ENCODE measurements at places on chromosomes 2 and 18.

GRCh38 chr2:195495351-195495750 is 161.7 kb upstream of the SLC39A10 start:
- DNase-seq: no peak

DNA sequence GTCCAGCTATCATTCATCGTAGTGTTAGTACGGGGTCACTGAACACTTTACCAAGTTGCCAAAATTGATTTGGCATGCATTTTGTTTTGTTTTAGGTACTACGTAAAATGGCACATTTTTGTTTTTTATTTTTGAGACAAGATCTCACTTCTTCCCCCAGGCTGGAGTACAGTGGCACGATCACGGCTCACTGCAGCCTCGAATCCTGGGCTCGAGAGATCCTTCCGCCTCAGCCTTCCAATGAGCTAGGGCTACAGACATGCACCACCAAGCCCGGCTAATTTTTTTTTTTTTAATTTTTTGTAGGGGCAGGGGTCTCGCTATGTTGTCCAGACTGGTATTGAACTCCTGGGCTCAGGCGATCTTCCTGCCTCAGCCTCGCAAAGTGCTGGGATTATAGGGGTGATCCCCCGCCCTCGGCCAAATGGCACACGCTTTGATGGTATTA is 786 bp downstream of the TAF1B start:
- no peak for DNase-seq

DNA sequence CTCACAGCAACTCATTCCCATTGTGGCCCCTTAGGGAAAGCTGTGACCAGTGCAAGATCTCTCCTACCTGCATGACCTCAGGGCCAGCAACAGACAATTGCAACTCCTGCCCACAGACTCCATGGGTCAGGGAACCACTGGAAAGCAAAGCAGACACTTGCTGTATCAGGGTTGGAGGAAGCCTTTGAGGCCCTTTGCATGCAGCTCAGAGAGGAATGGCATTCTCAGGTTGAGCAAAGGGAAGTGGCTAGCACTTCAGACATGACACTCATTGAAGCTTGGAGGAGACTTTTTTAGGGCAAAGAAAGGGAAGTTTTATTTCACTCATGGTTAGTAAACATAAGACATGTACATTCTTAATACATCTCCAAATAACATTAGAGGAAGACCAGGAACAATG is 22.1 kb downstream of the IL1F10 start:
- peak; percentile 66 for DNase-seq

DNA sequence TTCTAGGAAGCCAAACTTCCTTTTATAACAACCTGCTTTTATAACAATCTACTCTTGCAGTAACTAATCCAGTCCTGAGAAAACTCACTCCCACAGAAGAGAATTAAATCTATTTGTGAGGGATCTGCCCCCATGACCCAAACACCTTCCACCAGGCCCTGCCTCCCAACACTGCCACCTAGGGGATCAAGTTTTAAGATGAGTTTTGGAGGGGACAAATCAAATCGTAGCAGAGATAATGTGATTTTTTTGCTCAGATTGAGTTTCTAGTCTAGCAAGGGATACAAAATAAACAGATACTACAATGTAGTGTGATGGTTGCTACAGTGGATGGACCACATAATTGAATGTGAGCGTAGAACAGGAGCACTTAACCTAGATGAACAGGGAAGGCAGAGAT is 52.2 kb downstream of the NCOA1 start:
- DNase-seq: no peak

- no peak for DNase-seq
These were observed 180.2 kb upstream of the DOK6 start for GRCh38 chr18:69220529-69220928.

DNA sequence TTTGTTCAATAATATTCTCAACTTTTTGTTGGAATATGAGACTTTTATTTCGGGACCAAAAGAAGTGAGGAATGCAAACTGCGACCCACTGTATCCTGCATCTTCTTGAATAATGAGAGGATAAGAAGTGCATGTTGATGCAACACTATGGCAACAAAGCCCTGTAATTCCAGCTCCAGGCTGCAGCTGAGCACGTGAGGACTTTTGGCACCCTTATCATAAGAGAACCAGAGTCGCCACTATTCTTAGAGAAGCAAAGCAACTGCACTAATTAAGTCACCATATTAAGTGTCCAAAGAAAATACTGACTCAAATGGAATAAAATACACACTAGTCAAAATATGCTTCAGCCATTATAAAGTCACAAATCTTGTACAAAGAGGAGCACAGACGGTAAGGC is 65.8 kb downstream of the FAM210A start:
- no peak for DNase-seq

GRCh38 chr18:35386600-35387100 is 9.5 kb upstream of the ZNF396 start:
- DNase-seq: peak; percentile 50

GRCh38 chr2:164597983-164598382 is 23.3 kb downstream of the GRB14 start:
- no peak for DNase-seq

GRCh38 chr18:11514267-11514666 is 95.1 kb upstream of the SLC35G4 start:
- no peak for DNase-seq

GRCh38 chr2:12555012-12555645 is 161.6 kb upstream of the TRIB2 start:
- DNase-seq: no peak

GRCh38 chr2:230944123-230944653 is 19.1 kb upstream of the GPR55 start:
- no peak for DNase-seq

- no peak for DNase-seq
These were observed 504.9 kb downstream of the ZEB2 start for GRCh38 chr2:144015036-144015435.

- no peak for DNase-seq
These were observed 7.5 kb upstream of the KDSR start for GRCh38 chr18:63374540-63374939.

GRCh38 chr2:10197697-10198076 is 75.1 kb downstream of the RRM2 start:
- DNase-seq: no peak

DNA sequence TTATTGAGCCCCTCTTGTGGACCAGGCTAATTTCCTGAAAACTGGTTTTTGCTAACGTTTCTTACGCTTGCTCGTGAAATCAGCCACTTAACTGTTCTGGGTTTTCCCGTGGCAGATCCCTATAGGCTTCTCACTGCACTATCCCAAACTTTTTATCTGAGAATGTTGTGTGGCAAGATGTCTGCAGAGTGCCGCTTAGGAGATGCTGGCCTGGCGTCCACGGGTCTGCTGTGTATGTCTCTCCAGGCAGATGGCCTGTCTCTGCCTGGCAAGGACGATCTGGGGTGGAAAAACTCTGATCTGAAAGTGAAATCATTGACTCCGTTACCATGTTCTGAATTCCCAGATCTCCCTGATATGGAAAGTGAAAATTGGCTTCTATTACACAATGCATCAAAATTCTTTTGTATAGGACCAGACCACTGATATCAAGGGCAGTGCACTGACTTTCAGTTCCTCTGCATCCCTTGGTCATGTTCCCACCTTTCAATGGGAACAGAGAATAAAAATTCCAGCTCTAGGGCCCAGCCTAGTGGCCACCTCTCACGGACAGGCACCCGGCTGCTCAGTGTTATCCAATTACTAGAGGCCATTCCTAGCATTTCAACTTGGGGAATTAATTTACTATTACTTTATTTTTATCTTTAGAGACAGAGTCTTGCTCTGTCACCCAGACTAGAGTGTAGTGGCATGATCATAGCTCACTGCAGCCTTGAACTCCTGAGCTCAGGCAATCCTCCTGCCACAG is 154.6 kb downstream of the ACOXL start:
- no peak for DNase-seq

- no peak for DNase-seq
These were observed 96.7 kb downstream of the RHOB start for GRCh38 chr2:20543469-20544152.

GRCh38 chr2:186690786-186691185 is 3.1 kb upstream of the FAM171B start:
- DNase-seq: no peak

GRCh38 chr2:182301093-182301492 is 125.7 kb downstream of the PDE1A start:
- DNase-seq: no peak

GRCh38 chr2:189142893-189143759 is 36.4 kb downstream of the COL5A2 start:
- peak; percentile 34 for DNase-seq

- DNase-seq: no peak
These were observed 2.0 kb downstream of the NHEJ1 start for GRCh38 chr2:219158586-219158985.

DNA sequence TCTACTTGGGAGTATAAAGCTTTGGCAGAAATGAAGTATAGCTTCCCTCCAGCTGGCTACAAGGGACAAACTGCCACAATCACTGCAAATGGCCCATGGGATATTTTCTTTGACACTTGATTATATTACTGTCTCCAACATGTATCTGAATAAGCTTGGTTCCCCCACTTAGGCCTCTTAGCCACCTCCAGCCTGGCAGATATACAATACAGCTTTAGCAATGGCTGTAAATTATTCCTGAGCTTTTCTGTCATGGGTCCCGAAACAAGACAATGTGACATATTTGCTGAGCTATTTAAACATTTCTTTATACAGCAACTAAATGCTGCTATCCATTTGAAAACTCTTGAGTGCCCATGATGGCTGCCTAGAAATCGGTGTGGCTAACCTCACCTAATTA is 406.2 kb downstream of the SUCLG1 start:
- DNase-seq: no peak

All from HL-60 (cell line).